SW480 (cell line): ENCODE measurements at places on chromosomes 16 and 17.

GRCh38 chr17:78374631-78375274 lies 3.7 kb upstream of the PGS1 start:
- no peak for DNase-seq

GRCh38 chr17:63365366-63366240 lies 80.5 kb downstream of the CYB561 start:
- DNase-seq, result no peak

- peak; percentile 31 for DNase-seq
Measured at GRCh38 chr17:27569257-27569722, 61.7 kb upstream of the LGALS9 start.

DNA sequence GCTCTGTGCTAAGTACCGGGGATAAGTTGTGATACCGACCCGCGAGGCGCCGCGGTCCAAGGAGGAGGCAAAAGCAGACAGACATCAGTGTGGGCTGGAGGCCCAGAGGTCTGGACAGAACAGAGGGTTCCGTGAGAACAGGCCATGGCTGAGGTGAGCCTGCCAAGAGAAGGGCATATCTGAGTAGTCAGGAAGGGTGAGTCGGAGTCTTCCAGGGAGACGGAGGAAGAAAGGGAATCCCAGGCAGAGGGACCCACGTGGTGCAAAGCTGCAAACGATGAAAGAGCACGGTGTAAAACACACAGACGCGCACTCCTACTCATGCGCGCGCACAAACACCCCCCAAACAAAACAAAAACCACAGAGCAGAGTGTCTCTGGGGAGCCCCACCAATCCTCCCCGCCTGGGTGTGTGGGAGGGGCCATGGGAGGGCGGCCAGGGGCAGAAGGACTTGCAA lies 18.1 kb downstream of the RHBDL3 start:
- no peak for DNase-seq

DNA sequence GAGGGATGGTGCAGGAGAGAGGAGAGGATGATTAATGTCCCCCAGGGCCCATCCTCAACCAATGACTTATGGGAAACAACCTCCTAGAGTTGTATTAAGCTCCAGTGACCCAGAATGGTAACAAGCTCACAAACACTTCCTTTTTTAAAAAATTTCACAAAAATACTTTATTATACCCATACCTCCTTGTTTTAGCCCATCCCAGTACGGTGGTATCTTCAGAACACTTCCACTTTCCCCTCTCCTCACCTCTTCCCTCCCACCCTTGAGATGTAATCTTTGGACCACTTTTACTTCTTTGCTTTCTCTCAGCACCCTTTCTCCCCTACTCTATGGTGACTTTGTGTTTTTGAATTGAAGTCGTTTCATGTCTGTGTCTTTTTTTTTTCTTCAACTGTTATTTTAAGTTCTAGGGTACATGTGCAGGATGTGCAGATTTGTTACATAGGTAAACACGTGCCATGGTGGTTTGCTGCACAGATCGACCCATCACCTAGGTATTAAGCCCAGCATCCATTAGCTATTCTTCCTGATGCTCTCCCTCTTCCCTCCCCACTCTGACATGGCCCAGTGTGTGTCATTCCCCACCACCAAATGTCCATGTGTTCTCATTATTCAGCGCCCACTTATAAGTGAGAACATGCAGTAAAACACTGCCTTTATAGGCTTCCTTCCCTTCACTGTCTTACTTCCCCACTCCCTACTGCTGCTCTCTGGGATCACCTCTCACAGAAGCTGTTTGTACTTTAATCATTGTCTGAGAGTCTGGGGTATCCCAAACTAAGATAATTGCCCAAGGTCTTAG lies 124.5 kb downstream of the PRKCB start:
- DNase-seq, result no peak

- peak; percentile 47 for DNase-seq
Measured at GRCh38 chr16:56672761-56673536, 3.3 kb downstream of the MT1H start.

DNA sequence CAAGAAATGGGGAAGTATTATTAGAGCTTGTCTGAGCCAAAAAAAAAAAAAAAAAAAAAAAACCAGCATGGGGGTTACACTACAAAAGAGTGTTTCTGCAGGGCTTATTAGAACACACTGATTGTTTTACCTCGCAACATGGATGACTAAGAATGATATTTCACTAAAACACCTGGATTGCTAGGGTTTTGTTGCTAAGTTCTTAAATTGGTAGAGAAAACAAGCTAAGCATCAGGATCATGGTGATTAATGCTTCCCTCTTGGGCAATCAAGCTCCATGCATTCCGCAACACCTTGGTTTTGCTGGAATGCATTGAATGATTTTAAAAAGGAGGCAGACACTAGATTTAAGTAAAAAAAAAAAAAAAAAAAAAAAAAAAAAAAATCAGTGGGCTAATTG lies 931.4 kb upstream of the CDH8 start:
- DNase-seq, result no peak

GRCh38 chr17:68248199-68248825 lies 469 bp downstream of the AMZ2 start:
- DNase-seq, result peak; percentile 25

DNA sequence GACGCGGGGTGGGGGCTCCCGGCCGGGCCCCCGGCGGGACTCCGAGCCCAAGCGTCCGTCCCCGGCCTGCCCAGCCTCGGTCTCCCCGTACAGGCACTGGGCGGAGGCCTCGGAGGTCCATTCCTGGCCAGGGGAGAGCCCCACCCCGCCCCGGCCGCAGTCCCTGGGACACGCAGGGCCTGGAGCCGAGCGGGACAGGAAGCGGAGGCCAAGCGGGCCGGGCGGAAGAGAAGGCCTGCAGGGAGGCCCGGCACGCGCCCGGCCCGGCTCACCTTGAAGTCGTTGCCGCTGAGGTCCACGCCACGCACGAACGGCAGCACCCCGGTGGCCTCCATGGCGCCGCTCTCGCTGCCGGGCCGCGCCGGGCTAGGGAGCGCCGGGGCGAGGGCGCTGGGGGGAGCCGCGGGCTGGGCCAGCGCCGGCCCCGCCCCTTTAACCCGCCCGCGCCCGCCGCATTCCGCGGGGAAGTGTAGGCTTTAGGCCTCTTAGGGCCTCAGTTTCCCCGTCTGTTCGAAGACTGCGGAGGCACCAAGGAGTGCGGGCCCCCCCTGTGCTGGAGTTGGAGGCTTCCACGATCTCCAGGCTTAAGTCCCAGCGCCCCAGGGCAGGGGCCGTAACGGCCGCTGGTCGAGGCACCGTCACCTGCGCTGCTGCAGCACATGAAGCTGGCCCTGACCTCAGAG lies at the start of gene FLII:
Gene FLII, minus strand, starts transcription at position 383 of the 683 bp plus-strand sequence. Its CDS starts 48 bp downstream, at position 335.
- DNase-seq, result no peak

DNA sequence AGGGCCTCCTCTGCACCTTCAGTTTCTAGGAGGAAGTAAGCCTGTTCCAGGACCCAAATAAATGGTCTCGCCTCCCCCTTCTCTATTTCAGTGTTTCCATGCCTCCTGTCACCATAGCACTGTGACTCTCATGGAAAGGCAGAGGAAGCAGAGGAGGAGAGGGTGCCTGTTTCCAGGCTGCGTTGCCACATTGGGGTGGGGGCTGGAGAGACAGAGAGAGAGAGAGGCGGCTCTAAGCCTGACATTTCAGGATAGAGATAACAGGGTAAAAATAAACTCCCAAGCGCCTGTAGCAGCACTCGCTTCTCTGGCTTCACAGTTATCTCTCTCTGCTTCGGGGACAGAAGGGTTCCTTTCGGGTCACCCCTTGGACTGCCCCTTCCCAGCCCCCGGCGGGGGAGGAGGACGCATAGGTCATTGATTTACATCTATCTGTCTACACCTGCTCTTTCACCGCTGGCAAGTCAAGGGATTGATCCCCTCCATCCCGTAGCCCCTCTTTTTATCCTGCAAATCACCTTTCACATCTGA lies 71.2 kb upstream of the MRTFB start:
- DNase-seq, result no peak

- DNase-seq, result no peak
Measured at GRCh38 chr17:28180449-28180848, 138.0 kb downstream of the NLK start.

GRCh38 chr16:14303182-14303618 lies 232.1 kb downstream of the MRTFB start:
- DNase-seq, result no peak

- DNase-seq, result no peak
Measured at GRCh38 chr16:67192781-67193361, 916 bp downstream of the E2F4 start.

- DNase-seq, result no peak
Measured at GRCh38 chr16:87322833-87323726, 5.9 kb upstream of the C16orf95 start.

DNA sequence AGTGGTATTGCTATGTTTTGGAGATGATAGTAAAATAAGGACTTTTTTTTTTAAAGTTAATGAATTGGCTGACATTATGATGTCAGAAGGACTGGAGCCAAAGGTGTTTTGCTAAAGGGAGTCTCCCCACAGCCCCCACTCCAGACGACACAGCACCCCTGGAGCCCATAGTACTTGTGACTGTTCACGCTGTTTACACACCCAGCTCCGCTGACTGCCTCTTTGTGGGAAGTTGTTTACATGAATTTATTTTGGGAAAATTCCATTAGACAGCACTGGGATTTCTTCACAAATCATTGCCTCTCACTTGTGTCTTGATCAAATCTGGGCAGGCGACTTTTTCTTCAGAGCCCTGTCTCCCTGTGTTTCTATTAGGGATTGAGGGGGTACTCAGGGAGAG lies 108.6 kb downstream of the C17orf67 start:
- DNase-seq, result no peak

DNA sequence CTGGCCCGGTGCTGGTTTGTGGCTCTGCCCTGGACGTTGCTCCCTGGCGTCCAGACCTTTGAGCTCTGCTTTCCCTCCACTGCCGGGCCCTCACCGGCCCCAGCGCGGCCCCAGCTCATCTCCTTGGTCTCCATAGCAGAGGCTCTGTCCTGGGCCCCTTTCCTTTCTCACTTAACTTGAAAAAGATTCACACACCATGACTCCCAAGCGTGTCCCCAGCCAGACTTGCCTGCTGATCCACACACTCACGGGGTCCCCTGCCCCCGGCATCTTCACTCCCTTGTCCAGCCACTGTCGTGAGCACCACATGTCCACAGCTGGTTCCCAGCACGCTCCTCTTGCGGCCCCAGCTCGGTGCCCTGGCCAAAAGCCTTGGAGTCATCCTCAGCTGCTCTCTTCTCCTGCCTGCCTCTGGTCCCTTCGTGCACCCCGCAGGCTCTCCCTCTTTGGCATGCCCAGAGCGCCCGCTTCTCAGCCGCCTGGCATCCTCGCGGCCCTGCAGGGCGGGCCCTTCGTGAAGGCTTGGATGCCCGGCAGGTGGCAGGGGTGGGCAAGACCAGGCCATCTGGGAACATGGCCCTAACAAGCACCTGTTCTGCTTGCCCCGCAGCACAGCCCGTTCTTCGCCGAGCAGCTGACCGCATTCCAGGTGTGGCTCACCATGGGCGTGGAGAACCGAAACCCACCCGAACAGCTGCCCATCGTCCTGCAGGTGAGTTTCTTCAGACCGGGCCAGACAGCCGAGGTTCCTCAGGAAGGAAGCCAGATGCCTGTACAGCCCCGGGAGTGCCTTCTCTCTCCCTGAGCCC lies 145.6 kb upstream of the CHMP6 start:
- no peak for DNase-seq

- DNase-seq, result no peak
Measured at GRCh38 chr17:4719684-4720221, 9.3 kb downstream of the ARRB2 start.

GRCh38 chr17:524406-524950 lies 171.9 kb upstream of the RPH3AL start:
- no peak for DNase-seq

DNA sequence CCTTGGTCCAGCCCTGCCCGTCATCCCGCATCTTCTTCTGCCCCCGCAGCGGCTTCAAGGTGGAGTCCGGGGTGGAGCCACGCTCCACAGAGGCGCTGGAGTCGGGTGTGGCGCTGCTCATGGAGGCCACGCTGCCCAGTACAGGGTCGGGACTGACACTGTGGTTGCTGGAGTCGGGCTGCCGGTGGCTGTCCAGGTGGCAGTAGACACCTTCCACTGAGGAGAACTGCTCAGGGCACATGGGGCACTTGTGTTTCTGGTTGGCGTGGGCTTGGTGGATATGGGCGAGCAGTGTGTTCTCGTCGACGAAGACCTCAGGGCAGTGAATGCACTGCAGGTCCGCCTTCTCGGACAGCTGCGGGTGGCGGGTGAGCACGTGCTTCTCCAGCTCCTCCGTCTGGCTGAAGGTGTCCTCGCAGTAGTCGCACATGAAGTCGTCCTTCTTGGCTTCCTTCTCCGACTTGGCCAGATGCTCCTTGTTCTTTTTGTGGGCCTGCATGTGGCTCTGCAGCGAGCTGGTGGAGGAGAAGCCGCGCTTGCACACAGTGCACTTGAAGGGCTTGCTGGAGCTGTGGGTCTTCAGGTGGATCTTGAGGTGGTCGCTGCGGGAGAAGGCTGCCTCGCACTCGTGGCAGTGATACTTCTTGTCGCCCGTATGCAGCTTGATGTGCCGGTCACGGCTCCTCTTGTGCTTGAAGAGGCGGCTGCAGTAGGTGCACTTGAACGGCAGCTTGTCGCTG lies 217.8 kb downstream of the ZNF423 start:
- no peak for DNase-seq

- no peak for DNase-seq
Measured at GRCh38 chr17:17770632-17771044, 66.1 kb downstream of the SREBF1 start.

GRCh38 chr17:3482852-3483251 lies 7.1 kb downstream of the ASPA start:
- DNase-seq, result no peak

- DNase-seq, result peak; percentile 5
Measured at GRCh38 chr16:10093576-10093975, 88.7 kb downstream of the GRIN2A start.

GRCh38 chr17:46794318-46794717 lies 24.2 kb downstream of the WNT3 start:
- DNase-seq, result no peak

DNA sequence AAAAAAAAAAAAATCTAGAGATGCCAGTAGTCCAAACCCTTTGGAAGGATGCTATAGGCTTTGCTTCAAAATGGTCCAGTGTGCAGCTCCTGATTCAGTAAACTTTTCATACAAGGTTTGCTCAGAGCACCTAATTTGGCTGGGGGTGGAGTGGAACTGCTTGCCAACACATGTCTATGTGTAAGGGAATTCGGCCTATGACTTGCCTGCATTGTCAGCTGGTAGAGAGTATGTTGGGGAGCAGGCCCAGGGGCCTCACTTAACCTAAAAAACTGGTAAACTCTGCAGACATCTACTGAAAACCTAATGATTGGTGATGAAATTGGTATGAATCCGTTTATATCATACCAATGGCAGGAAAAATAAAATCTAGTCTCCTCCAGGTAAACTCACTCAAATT lies 1.5 kb upstream of the MFSD6L start:
- DNase-seq, result no peak

GRCh38 chr17:28950017-28950751 lies 1.1 kb downstream of the PHF12 start:
- peak; percentile 39 for DNase-seq

DNA sequence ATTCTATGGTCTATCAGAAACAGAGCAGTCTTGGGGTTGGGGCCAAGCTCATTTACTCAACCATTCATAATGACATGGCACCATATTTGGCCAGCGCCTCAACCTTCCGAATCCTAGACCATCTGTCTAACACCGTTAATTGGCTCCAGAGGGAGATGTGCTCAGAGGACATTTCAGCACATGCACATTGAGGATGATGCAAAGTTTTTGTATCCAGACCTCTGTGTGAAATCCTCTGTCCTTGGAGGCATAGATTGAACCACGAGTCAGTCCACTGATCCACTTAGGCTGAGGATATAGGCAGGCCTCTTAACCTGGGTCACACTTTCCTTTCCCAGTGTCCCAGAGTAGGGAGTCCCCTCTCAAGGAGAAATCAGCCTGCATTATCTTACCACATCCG lies 85.5 kb downstream of the SHISA6 start:
- DNase-seq, result no peak
